NCI-H187 treated with DMSO at 0.1 percent for 48 hours (cell line): ENCODE measurements at places on chromosomes 3 and 15.

DNA sequence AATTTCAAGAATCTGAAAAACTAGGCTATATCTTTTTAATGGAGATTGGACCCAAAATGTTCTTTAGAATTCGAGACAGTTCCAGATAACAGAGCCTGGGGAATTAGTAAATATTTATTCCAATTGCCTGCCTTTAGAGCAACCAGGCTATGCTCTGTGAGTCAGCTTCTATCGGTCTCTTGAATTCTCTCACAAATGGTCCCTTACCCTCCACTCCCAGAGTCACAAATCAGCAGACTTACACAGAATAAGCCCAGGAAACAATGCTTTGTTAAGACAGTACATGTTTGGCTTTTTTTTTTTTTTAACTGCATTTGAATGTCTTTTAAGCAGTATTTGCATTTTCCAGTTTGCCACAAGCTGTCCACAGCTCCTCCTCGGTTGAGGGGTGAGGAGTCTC lies 460.7 kb upstream of the CBLB start:
- no peak for DNase-seq

DNA sequence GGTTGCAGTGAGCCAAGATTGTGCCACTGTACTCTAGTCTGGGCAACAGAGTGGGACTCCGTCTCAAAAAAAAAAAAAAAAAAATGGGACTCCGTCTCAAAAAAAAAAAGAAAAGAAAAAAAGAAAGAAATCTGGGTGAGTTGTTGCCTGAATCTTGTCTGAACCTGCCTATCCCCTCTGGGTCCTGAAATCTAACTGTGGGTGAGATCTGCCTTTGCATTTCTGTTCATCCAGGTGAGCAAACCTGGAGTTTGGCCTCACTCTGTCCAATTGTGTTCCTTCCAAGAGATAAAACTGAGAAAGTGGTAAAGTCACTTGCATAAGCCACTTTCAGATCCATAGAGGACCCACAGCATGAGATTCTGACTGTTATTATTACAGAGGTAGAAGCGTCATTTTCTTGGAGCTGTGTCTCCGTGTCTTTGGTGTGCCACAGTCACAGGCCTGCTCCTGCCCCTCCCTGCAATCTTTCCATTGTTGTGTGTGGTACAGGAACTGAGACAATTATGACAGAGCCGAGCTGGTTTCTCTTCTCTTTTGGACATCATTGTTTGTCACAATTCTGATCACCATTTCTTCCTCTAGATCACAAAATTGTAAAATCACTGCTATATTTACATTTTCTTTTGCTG lies 235.9 kb downstream of the LPP start:
- DNase-seq, result no peak

- no peak for DNase-seq
These were observed 4.6 kb downstream of the DTX3L start for GRCh38 chr3:122568755-122569154.

DNA sequence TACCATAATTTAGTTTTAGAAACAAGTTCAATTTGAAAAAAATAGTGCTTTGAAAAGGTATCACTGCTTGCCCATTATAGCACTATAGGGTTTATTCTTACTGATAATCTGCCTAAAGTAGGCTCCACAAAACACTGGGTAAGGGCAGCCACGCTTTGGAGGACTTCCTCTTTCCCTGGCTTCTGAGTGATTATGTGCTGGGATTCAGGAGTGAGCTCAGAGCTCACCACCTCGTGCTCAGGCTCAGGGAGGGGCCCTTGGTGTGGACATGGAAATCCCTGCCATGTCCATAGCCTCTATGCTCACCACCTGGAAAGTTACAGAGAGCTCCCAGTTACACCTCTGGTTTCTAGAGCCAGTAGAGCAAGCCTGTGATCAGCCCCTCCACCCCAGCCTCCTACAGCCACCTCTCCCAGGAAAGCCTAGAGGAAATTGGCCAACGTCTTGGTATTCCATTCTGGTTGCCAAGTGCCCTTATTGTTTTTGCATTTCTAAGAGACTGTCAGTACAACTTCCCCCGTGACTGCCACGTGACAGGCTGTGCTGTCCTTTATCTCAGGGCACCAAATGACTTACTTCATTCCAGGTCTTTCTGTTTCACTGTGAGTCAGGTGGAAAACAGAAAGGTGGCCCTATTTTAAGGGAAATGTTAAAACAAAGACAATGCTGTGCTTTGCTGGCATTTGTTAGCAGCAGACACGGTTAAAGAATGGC lies 316.0 kb downstream of the RORA start:
- no peak for DNase-seq

GRCh38 chr3:154025007-154025406 lies 96.2 kb upstream of the ARHGEF26 start:
- no peak for DNase-seq

DNA sequence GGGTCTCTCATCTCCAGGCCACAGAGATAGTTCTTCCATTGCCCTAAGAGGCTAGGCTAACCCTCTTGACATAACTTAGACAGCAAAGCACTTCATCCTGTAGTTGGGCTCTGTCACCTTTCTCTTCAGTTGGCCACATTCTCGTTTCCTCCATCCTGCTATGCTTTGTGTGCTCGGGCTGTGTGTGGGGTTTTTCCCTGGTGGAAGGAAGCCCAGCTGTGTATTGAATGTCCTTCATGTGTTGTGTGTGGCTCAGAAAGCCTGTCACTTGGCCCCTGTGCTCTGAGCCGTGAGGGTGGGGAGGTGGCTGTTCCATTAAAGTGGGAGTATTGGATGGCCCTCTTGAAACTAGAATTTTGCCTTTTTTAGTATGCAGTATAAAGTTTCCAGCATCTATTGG lies 8.8 kb upstream of the EXOG start:
- DNase-seq, result no peak

DNA sequence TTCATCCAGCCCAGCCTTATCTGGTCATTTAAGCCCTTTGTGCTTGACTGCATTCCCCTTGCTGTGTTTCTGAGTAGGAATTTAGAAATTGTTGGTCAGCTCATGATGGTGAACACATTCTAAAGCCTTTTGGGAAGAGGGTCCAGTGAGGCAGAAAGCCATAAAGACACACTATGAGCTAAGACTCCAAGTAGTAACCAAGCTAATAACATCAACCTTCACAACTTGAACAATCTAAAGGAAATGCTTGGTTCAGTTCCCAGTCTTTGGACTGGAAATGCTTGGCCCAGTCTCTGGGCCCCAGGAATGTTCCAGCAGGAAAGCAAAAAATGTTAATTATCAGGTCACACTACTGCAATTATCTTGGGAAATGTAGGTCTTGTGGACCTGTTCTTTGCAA lies 7.7 kb downstream of the PLSCR1 start:
- no peak for DNase-seq

- no peak for DNase-seq
These were observed 64.9 kb upstream of the MYO5C start for GRCh38 chr15:52360229-52361203.

- no peak for DNase-seq
These were observed 151.2 kb upstream of the CDIN1 start for GRCh38 chr15:36428102-36428845.

DNA sequence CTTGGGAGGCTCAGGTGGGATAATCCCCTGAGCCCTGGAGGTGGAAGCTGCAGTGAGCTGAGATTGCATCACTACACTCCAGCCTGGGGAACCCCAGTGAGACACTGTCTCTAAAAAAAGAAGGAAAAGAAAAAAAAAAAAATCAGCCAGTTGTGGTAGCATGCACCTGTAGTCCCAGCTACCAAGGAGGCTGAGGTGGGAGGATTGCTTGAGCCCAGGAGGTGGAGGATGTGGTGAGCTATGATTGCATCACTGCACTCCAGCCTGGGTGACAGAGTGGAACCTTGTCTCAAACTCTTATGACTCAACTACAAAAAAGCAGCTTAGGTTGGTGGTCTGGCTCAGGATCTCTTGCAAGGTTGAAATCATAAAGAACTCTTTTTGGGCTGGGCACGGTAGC lies 19.3 kb upstream of the GPX1 start:
- no peak for DNase-seq

DNA sequence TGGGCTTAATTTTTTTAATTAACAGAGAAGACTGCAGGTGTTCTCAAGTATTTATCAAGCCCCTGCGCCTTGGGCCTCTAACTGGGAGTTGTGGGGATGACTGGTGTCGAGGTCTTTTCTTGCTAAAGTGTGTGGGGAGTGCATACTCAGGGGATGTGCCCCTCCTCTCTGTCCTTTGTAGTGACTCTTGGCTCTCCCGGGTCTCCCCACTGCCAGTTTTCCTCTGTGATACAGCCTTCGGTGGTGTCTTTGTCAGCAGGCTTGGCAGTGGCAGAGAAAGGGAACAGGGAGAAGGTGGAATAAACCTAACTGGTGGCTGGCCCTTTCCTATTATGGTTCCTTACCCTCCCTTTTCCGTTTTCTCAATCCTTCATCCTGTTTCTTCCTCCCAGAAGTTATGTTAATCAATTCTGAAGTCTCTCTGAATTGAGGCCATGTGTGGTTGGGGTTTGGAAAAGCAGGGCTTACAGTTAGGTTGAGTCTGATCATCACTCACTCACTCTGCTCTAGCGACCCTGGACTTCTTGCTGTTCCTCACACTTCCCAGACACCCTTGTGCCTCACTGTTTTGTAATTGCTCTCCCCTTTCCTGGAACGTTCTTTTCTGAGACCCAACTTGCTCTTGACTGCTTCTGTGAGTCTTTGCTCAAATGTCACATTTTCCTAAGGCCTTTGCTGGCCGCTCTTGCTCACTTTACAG lies 158.1 kb downstream of the PTPRG start:
- DNase-seq, result no peak
